NCI-H146 (cell line): ENCODE measurements at places on chromosomes 4 and X.
A peak's percentile ranks its signal among the peaks of the same experiment; 100 is the strongest.

DNA sequence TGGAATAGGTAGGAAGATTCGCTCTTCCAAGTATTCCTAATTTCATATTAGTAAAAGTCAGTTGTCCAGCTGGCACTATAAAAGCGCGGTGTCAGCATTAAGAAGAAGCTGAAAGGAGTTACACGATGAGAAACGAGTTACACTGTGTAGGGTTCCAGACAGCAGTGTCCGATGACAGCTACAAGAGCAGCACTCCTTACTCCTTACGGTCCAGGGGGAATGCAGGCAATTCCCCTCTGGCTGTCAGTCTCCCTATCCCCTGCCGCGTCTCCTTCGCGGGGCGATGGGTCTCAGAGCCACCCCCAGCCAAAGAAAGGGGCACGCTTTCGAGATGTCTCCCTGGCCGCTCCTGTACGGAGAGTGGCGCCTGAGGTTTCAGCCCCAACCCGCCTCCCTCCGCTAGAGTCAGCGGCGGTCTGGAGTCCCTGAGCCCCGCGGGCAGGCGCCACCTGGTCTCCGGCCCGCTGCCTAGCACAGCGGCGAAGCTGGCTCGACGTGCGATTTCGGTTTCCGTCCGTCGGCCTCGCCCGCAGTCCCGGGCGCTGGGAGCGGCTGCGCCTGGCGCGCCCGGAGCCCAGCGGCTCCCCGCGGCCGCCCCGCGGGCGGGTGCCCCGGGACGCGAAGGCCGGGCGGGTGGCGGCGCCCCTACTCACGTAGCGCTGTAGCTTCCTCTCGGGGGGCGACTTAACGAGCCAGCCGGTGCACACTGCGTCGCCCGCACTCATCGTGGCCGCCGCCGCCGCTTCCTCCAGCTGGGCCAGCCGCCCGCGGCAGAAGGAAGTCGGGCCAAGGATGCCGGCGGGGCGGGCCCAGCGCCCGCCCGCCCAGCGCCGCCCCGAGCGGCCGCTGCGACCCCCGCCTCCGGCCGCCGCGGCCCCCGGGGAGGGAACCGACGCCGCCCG is at the start of gene GAB3:
GAB3 (minus strand) TSS at position 777 of the 902 bp plus-strand sequence; CDS start at position 725, 52 bp downstream.
- DNase-seq, result peak; percentile 39

DNA sequence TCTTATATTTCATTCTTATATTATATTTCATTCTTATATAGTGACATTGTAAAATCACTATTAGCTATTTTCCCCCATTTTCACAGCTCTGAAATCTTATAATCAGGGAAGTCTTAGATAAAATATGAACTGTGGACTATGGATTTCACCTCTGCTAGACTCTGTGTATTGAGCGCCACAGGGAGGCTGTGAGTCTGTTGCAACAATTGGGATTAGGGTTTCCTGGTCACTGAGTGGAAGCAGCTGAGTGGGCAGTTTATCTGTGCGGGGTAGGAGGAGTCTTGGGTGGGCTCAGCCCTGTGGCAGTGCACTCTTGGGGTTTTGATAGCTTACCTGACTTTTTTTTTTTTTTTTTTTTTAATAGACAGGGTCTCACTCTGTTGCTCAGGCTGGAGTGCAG is 249.5 kb downstream of the PTTG2 start:
- DNase-seq, result no peak

DNA sequence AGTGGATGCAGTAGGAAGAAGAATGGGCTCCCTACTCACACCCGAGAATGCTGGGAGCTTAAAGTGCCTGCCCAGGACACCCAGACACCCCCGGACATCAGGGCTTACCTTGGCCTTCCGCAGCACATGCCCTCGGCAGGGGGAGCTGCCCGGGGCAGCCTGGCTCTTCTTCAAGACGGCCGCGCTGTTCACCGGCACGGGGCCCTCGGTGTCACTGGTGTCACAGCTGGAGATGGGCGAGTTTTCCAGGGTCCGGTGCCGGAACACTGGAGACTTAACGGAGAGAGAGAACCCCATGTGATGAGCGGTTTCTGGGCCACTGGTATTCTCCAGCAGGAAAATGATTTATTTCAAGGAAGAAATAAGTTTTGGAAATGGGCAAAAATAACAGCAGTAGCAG is 170.9 kb downstream of the AFAP1 start:
- no peak for DNase-seq

DNA sequence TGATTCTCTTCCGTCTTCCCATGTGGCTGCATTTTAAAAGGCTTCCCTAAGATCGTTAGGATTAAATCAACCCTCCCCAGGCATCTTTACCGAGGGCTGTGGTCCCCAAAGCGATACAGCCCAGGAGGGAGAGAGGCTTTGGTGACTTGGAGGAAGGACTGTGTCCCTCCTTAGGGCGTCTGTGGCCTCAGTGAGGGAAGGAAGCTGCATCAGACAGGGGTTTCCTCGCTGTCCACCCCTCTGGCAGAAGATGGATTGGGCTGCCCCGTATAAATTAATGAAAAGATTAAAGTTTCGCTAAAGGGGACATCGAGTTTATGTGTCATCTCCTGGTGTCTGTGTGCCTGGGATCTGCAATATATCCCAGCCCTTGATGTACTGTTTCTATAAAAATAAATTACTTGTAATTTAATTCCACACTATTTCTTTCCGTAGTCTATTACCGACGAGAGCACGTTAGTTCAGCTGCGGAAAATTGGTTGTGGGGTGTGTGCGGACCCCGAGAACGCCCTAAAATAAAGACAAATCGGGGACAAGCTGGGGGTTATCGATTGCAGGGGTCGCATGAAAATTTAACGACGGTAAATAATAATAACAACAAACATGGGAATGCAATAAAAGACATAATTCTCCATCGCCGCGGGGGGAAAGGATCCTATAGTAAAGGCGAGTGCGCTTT is 6.5 kb downstream of the SHOX start:
- DNase-seq, result no peak

DNA sequence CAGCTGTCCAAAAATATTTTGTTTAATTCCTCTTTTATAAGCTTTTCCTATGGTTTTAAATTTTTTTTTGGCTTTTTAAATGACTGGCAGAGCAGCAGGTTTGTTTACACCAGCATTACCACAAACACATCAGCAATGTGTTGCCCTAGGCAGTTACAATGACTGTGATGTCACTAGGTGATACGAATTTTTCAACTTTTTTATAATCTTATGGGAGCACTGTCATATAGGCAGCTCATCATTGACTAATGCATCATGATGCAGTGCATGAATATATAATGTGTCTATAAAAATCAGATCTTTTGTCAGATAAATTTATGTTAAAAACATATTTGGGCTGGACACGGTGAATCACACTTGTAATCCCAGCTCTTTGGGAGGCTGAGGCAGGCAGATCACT is 231.6 kb upstream of the SLIT2 start:
- DNase-seq, result no peak

GRCh38 chr4:189215574-189215973 is 725.1 kb upstream of the FRG1 start:
- no peak for DNase-seq

DNA sequence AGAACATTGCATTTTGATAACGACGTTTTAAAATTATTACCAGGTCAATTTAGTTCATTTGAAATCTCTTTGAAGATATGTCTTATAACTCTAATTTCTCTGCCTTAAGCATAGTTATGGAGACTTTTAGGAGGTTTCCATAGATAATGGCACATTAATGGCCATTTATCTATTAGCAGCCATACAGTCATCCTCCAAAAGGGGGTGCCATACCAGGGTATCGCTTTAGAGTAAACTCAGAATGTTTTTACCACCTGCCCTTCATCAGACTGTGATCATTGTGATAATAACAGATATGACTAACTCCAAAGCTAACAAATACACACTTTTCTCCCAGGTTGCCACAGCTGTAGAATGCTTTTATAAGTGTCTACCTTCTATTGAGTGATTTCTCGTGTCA is 461.5 kb downstream of the FSTL5 start:
- no peak for DNase-seq

DNA sequence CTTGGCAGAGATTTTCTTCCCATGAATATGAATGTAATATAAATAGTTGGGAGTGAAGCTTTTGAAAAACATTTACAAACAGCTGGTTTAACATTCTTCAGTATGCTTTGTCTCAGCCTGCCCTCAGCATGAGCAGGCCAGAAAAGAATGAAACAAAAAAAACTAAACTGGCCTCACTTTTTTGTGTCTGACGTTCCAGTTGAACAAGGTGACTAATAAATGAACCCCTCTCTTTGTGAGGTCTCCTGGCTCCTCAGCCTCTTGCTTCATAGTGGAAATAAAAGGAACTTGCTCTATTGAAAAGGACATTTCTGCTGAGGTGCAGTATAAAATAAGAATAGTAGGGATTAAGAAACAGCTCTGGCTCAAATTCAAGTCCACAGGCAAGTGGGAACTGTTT is 9.4 kb downstream of the CHST7 start:
- no peak for DNase-seq

GRCh38 chr4:6308899-6309643 is 39.4 kb downstream of the WFS1 start:
- DNase-seq, result peak; percentile 72

DNA sequence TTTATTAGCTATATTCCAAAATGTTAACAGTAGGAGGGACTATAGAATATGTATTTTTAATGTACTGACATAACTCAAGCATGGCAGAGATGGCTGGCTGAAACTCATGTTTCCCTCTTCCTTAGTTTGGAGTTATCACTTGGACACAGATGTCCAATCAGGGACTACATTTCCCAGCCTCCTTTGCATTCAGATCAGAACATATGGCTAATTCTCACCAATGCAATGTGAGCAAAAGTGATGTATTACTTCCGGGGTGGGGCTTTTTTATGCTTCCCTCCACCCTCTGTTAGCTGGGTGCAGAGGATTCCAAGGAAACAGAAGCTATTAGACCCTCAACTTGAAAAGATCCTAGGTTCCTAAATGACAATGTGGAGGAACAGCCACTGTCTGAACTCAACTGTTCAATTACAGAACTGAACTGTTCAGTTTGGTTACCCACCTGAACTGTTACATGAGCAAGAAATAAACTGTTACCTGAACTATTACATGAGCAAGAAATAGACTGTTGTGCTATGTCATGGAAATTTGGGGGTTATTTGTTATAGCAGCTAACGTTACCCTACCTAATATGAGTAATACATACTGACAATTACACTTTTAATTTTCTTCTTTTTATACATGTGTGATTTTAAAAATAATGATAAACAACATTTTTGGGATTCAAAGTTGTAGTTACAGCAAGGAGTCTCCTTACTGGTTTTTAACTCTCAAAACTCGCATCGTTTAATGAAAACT is 29.6 kb upstream of the ERVMER34-1 start:
- no peak for DNase-seq

- DNase-seq, result no peak
These were observed 41.9 kb downstream of the PCDH19 start for GRCh38 chrX:100368167-100368566.
